ENCODE measurements at places on chromosomes 5 and 9.

DNA sequence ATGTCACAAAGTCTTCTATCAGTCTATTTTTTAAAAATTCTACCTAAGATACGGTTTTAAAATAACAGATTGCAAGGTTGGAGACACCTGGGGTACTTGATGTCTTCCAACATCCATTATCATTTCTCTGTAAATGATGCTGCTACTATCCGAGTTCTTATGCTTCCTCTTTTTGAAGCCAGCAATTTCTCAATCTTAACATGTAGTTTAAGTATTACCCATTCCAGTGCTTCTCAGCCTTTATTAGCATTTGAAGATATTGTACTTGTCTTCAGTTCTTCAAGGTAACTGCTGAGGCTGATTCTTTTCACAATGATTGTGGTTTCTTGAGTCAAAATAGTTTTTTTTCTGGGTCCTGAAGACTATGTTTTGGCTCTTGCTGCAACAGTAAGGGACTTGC lies 96.4 kb upstream of the SELENOP start:
- DNase-seq: no peak

DNA sequence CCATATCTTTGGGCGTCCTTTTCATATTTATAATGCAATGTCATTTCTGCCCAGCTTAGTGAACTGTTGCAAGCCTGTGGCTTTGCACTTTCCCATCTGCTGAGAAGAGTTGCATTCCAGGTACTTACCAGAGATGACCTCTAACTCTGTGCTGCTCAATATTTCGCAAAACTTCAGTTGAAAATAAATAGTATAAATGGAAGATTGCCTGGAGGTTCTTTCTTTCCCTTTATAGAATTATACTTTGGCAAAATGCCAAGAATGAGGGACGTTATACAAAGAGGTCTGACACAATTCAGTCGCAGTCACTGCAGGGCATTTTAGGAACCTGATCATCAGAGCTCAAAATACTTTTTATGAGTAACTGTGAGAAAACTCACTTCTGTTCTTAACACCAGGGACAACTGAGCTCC lies 18.9 kb upstream of the VLDLR start:
- no peak for DNase-seq

GRCh38 chr5:150497274-150497988 lies 10.5 kb upstream of the NDST1 start:
- DNase-seq: no peak

DNA sequence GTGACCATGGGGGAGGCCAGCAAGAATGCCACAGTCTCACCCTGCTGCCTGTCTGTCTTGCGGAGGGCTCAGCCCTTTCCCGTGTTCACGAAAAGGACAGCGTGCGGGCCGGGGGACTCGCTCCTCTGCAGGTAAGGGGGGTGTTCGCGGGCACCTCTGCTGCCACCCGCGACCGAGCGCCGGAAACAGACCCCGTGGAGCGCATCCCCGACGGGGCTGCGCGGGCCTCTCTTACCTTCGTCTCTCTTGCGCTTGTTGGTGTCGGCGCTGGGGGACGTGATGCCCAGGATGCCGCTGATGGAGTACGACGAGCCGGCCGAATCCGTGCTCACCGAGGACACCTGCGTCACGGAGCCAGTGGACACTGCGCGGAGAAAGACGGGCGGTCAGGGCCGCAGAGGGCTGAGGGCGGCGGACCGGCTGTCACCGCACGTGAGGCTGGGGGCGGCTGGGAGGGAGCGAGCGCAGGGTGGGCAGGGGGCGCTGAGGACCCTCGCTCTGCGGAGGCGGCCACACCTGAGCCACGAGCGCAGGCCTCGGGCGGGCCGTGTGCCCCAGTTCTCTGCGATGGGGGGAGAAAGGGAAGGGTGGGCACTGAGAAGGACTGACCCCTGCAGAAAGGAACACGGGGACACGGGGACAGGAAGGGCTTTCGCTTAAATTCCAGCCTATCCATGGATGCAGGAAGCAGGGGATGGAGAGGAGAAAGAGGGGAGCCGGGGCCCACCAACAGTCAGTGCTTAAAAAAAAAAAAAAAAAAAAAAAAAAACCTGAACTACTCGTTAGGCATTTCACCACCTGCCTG lies 31.5 kb downstream of the PAX5 start:
- no peak for DNase-seq

DNA sequence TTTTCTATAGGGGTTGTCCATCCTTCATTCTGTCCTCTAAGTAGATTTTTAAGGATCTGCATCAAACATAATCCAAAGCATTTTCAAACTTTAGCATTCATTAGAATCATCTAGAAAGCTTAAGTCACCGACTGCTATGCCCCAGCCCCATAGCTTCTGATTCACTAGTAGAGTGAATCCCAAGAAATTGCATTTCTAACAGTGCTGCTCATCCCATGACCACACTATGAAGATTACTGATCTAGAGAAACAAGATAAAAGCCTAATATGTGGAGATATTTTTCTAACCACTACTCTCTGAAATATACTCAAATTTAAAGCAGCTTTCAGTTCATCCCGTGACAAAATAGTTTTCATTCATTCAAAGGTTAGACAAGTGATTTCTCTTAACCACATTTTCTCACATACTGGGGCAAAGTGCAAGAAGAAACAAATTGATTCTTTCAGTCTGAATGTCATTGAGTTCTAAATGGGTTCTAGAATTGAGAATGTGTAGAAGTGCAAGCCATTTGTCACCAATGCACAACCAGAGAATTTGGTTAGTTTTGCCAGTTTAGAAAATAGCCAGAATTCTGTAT lies 286.9 kb upstream of the CD180 start:
- DNase-seq: no peak

DNA sequence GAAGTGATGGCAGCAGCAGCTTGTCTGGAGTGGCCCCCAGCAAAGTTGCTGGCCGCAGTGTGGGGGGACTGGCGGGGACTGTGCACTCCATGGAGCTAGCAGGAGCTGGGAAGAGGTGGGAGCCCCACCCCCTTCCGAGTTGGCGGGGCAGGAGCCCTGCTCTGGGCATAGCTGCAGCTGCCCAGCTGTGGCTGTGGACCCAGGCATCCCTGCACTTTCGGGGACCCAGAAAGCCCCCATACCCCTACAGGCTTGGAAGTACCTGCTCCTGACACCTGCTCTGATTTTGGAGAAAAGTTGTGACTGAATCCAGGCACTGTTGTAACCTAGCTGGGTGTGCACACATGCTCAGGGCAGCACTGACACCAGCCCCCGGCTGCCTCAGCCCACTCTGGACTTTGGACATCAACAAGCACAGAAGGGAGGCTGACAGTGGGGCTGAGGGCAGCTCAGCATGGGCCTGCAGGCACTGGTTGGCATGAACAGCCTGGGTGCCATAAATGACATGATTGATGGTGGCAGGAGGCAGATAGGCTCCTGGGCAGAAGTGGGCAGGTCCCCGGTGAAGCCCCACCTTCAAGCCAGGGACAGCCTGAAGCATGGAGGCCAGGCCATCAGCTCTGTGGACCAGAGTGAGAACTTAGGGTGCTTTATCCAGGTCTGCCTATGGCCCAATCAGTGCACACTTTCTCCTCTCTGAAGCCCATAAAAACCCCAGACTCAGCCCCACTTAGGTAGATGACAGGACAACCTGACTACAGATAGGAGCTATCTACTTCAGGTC lies 12.6 kb downstream of the LMBRD2 start:
- DNase-seq: no peak

GRCh38 chr9:88828018-88828417 lies 163.2 kb upstream of the S1PR3 start:
- DNase-seq: no peak

DNA sequence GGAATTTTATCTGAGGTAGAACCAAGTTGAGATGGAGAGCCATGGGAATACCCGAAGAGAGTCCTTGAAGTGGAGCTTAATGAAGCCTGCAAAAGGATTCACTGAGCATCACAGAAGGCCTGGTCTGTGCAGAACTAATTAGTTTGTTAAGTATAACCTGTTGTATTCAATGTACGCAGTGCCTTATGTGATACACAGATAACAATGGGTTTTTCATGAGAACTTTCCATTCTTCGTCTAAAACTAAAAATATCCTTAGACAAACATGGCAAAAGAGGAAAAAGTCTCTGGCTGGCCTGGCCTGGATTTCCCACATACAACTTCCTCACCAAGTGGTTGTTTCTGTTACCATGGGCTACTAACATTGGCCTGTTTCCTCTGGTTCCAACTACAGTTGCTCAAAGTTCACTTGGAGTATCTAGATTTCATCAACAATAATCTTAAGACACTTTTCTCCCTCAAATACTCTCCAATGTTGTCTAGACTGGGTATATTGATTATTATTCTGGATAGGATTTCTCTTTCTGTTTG lies 237.6 kb upstream of the ZNF462 start:
- DNase-seq: no peak

DNA sequence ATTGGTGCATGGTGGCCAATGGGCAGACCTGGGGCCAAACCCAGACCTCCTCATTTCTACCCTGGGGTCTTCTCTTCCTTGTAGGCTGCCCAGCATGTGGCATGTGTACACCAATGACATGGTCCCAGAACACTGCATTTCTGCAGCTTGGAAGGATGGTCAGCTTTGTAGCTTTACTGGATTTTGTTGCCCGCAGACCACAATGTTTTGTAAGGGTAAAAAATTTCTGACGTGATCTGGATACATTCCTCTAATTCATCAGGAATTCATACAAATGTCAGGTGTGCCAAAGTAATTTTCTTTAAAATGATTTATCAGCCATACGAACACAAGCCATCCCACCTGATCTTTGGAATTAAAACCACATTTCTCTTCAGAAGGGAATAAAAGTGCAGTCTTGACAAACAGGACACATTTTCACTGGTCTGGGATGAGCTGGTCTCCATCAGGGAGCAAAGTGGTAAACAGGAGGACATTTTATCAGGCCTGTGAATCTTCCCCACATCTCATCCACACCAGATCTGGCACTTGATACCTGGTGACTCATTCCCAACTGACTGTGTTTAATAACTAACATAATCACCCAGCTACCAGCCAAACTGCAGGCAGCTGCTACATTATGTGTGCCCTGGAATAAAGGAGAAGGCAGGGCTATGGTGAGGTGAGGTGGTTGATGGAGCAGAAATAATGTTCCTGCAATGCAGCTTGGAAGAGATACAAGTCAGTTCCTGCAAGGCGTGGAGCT lies 103.9 kb downstream of the SPOCK1 start:
- no peak for DNase-seq

DNA sequence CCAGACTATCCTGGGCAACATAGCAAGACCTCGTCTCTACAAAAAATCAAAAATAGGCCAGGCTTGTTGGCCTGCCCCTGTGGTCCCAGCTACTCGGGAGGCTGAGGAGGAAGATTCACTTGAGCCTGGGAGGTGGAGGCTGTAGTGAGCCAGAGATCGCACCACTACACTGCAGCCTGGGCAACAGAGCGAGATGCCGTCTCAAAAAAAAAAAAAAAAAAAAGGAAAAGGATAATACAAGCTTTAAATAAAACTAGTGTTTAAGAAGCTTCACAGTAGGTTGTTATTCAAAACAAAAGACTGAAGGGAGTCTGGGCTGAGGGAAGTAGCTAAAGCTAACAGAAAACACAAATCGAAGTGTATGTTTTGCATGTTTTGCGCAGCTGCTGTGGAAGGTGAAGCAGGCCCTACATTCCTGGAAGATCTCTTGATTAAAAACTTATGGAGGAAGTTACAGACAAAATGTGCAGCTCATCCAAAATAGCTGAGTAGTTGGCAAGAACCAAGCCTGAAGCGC lies 581 bp upstream of the C9orf40 start:
- DNase-seq: no peak

DNA sequence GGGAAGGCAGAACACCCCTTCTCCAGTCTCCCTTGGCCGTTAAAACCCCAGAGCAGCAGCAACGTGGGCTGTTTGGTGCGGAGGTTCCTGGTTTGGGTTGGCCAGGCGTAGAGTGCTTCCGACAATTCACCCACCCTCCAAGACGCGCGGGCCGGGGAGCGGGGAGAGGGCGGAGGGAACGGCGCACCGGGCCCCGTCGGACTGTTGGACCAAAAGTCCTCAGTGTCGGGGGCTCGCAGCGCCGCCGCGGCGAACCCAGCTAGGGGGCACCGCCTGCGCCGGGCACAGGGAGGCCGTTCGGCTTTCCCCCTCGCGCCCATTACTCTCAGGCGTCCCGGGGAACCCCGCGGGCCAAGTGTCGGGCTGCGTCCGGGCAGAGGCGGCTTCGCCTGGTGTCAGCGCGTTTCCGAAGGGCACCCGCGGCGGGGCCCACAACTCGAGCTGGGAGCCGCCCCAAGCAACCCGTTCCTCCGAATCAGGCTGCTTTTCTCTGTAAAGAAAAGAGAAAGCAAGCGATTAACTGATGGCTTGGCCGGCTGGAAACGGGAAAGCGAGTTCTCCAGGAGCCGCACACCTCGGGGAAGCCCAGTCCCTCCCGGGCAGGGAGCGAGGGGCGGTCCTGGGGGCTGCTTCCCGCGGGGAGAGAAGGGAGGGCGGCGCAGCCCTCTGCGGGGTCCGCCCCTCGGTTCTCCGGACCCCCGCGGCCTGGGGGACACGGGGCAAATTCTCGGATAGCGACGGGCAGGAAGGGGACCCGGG lies 145.5 kb downstream of the ERCC6L2 start:
- DNase-seq: peak; percentile 48

- DNase-seq: no peak
These were observed 128.7 kb upstream of the BOD1 start for GRCh38 chr5:173745123-173745522.

DNA sequence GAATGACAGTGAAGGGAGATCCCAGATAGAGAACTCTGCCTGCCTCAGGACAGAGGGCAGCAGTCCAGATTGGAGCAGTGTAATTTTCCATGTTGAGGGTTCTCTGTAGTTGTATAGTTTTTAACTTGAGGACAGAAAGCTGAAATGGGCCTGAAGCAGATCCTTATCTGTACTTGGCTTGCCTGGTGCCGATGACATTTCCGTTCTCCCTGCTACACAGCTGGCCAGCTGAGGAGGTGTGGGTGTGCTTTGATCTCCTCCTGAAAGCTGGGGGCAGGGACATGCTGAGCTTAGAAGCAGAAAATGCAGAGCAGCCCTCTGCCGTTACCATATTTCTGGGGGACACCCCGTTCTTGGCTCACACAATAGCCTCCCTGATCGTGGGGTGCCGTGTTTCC lies 10.5 kb downstream of the GLRX start:
- no peak for DNase-seq

DNA sequence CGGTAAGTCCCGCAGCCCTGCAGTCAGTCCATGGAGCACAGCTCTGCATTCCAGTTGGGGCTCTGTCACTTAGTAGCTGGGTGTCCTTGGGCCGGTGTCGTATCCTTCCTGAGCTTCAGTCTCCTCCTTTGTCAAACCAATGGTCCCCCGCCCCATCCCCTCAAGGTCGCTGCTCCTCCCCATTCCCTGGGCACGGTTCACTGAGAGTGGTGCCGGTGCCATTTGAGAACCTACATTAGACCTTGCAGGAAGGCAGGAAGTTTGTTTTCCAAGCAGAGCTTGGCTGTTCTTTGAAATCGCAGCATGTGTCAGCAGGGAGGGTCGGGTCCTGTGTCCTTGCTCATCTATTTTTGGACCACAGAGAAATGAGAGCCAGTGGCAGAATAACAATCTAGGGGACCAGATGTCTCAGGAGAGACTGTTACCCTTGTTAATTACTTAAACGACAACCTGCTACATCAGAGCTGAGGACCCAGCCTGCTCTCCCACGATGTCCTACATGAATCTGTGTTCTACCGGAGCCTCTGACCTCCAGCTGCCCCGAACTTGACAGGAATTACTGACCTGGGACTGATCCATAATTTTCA lies 21.7 kb upstream of the BARHL1 start:
- DNase-seq: no peak

- DNase-seq: no peak
These were observed 301.3 kb downstream of the PARP8 start for GRCh38 chr5:50967563-50968355.
